ENCODE measurements at places on chromosomes 7 and 10. TPM values are rescaled to one million over a fixed set of nuclear protein-coding genes. Genes with fewer than 3 reads are reported as not detected.

DNA sequence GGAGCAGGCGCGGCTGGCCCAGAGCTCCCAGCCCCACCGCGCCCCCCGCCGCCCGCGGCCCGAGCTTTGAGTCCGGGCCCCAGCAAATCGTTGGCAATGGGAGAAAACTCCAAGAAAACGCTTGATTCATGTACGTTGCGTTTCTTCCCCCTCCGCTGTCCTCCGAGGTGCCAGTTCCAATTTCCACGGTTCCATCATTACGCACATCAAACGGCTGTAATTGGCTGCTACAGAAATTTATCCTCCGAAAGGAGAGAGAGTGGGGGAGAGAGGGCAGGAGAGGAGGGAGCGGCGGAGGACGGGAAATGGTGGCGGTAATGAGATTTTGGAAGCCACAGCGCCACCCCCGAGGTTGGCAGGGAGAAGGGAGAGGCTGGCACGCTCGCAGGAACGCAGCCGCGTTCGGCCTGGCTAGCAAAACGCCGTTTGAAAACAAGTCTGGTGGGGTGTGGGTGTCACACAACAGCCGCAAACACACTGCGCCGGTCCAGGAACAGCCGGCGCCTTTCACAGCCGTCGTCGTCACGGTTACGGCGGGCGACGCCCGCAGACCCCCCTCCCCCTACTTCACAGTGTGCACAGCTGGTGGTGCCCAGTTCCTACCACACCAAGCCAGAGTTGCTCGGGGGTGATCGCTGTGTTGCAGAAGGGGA, 57.5 kb downstream of the UNCX start:
- peak; percentile 79 for DNase-seq

DNA sequence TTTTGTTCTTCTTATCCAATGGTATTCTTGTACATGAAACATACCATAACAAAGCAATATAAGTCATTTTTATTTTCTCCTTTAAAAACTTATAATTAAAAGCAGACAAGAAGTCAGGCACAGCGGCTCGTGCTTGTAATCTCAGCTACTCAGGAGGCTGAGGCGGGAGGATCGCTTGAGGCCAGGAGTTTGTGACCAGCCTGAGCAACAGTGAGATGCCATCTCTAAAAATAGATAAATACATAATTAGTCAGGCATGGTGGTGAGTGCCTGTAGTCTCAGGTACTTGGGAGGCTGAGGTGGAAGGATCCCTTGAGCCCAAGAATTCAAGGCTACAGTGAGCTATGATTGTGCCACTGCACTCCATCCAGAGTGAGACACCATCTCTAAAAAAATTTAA, 195.1 kb upstream of the FZD1 start:
- no peak for DNase-seq

DNA sequence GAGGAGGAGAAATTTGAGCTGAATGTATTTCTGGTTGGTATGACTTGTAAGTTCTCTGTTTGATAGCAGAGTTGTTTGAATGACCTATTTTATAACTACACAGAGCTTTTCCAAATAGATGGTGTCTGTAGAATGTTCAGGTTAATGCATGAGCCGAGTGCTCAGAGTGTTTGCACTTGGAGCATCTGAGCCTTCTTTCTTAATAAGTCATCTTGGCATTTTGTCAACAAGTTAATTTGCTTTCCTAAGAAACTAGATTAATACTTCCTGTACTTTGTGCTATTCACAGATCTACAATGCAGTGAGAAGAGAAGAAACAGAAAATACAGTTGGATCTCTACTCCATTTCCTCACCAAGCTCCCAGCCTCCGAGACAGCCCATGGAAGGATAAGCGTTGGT, 138.2 kb downstream of the PLCE1 start:
- no peak for DNase-seq

- no peak for DNase-seq
Observed at GRCh38 chr7:16914771-16915170, 33.0 kb upstream of the AGR3 start.

Gene RPEL1
- total RNA-seq, result not detected

Gene TRIM56
- total RNA-seq, result 54.5 TPM

Measured in kidney (tissue), 22 donors.